ENCODE measurements at places on chromosomes 11 and 22.

GRCh38 chr11:16527525-16528246, 171.3 kb upstream of the SOX6 start:
- no peak overlapping the region for H3K27ac ChIP-seq
- no peaks in the 10 kb centered on the region for H3K4me1 ChIP-seq
- no peaks in the 10 kb centered on the region for H3K36me3 ChIP-seq
- no peak overlapping the region for H3K4me3 ChIP-seq

DNA sequence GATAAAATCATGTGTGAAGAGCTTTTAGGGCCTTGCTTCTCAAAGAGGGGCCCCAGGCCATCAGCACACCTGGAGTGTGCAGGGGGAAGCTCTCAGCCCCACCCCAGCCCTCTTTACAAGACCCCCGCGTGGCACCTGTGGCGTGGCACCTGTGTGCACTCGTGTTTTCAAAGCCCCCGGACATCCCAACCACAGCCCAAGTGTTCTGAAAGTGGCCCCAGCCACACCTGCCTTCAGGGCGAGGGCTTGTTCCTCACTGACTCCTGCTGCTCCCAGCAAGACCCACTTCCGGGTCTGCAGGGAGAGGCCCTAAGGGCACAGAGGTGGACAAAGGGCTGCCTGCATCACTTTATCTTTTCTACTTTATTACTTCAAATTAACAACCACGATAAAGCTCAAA, 17.5 kb upstream of the TMEM184B start:
- H3K27ac ChIP-seq: peak overlapping the region; percentile 16
- H3K27me3 ChIP-seq: no peaks in the 10 kb centered on the region
- H3K4me3 ChIP-seq: no peak overlapping the region
- no peaks in the 10 kb centered on the region for H3K4me1 ChIP-seq

GRCh38 chr22:38176170-38176741, 5.4 kb downstream of the PLA2G6 start:
- peaks cover 51% of the 10 kb centered on the region for H3K4me1 ChIP-seq
- DNase-seq: no peak
- no peaks in the 10 kb centered on the region for H3K36me3 ChIP-seq

DNA sequence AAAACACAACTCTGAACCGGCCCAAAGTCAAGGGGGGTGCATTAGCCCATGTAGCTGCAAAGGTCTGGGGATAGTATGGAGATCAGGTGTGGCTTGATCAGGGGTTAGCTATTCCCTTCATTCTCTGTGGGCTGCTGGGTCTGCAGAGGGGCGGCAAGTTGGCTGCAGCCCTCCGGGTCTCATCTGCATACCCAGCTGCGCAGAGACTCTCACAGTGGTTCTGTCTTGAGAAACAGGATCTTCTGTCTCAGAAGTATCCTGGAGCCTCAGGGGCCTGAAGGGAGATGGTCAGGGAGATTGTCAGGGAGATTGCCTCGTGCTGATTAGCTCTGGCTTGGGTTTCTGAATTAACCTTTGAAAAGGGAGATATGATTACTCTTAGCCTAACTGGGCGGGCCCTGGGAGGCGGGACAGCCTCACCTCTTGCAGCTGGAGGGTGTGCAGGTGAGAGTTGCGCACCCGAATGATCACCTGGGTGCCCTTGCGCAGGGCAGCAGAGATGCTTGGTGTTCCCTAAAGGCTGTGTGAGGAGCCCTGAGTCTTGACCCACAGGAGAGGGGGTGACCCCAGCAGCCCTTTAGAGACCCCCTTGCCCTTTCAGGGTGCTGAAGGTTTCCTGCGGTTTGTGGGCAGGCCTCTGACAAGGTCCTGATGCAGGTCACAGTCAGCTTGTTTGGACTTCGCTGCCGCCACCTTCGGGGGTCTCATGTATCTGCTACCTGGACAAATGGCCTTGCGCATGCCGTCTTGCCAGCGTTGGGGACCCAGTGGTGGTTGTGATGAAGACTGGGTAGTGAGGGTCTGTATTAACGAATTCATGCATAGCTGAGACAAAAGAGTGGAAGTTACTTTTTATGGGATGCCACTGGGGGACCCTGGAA, 7.3 kb downstream of the ARHGAP8 start:
- no peaks in the 10 kb centered on the region for H3K27me3 ChIP-seq
- no peak for DNase-seq
- no peak overlapping the region for H3K27ac ChIP-seq
- H3K36me3 ChIP-seq: 0 out of 2 replicates have a peak, but pooled peaks cover 2% of the 10 kb centered on the region
- peaks cover 22% of the 10 kb centered on the region for H3K4me1 ChIP-seq
- H3K4me3 ChIP-seq: no peak overlapping the region

- H3K36me3 ChIP-seq: no peaks in the 10 kb centered on the region
- no peak overlapping the region for H3K4me3 ChIP-seq
- H3K27ac ChIP-seq: no peak overlapping the region
Observed at GRCh38 chr11:66933531-66933930, 24.7 kb downstream of the PC start.

GRCh38 chr11:116931206-116931953, 94.0 kb upstream of the APOA1 start:
- no peak overlapping the region for H3K4me3 ChIP-seq
- H3K27me3 ChIP-seq: no peaks in the 10 kb centered on the region
- peaks cover 6% of the 10 kb centered on the region for H3K4me1 ChIP-seq

DNA sequence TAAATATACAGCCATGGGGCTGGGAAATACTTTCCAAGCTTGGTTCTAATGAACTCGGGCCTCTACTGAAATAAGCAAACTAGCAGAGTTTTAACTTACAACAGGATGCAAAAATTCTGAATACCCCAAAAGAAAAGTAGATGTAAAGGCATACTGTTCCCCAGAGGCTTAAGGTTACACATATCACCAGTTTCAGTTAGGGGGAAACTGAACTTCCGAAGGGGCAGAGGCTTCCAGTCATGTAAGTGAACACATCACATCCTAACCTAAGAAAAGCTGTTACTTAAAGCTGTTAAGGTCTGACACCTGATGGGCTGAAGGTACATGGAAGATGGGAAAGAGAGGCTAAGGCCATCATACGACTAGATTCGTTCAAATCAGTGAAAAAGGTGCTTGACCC, 2.3 kb downstream of the GAB2 start:
- no peaks in the 10 kb centered on the region for H3K36me3 ChIP-seq
- no peak overlapping the region for H3K27ac ChIP-seq
- no peaks in the 10 kb centered on the region for H3K27me3 ChIP-seq
- H3K4me3 ChIP-seq: no peak overlapping the region
- H3K4me1 ChIP-seq: peaks cover 9% of the 10 kb centered on the region

All from RWPE2 (cell line).